ENCODE measurements at places on chromosomes 7 and 10.

DNA sequence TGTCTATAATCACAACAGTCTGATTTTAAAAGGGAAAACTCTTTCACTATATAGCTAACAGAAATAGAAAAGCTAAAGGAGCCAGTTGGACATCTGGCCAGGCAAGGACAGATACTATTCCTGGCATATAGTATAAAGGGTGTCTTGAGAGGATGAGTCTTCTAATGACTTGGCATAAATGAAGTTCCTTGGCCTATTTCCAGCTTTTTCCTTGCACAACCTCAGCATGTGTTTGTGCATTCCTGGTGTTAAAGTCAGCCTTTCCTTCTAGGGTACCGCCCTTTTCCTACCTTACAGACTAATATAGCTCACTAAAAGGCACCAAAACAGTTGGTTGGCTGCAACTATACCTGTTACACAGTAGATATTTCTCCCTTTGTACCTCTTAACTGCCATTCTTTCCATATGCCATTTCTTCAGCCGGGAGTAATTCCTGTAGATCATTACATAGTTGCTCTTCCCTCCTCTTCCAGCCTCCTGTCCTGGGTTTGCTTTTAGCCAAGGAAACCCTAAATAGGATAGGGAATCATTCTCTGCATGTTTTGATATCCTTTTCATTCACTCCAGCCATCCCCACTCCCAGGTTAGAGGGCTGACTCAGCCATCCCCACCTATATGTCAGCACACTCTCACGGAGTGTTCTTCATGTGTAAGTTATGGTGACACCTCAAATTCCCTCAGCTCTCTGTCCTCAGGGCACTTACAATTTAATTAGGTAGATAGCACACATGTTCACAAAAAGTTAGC, 102.1 kb upstream of the MDFIC start:
- no peak for DNase-seq

- no peak for DNase-seq
These were observed 223.3 kb upstream of the GPR26 start for GRCh38 chr10:123442901-123443300.

GRCh38 chr7:107946451-107946850, 55.5 kb downstream of the DLD start:
- DNase-seq: no peak

GRCh38 chr10:104811166-104811565, 170.1 kb downstream of the SORCS3 start:
- DNase-seq: no peak

- no peak for DNase-seq
These were observed 129.4 kb downstream of the AASS start for GRCh38 chr7:122014697-122015096.

GRCh38 chr10:24114556-24114955, 94.4 kb upstream of the KIAA1217 start:
- no peak for DNase-seq

- no peak for DNase-seq
These were observed 170.5 kb downstream of the SRPK2 start for GRCh38 chr7:105218215-105218614.

GRCh38 chr10:53536322-53536721, 763.7 kb upstream of the MBL2 start:
- no peak for DNase-seq

- DNase-seq: no peak
These were observed 38.2 kb downstream of the PROSER2 start for GRCh38 chr10:11861341-11861740.

DNA sequence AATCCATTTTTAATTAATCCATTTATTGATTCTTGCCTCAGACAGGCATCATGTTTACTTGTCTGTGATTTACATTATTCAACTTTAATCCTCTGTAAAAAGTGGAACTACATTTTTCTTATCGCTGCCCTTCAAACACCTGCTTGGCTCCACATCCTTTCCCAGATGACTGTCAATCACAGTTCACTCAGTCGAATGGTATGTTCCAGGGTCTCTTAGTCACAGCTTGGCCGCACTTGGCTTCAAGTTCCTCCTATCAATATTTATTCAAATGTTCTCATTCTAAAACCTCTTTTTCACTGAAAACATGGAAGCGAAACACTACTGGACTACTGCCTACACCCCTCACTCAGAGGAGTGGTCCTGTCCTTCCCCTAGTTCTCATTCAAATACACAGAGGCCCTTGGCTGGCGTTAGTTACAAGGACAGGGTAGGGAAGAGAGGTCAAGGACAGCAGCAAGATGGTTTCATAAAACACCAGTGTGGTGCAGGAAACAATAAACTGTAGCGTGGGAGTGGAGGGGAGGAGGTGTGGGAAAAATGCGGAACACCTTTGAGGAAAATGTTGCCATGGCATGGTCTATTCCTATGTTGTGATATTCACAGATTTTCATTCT, 143.2 kb downstream of the USP6NL start:
- no peak for DNase-seq

- DNase-seq: no peak
These were observed 56.0 kb downstream of the CPXM2 start for GRCh38 chr10:123835575-123835974.

- no peak for DNase-seq
These were observed 102.6 kb upstream of the TBX20 start for GRCh38 chr7:35356495-35356894.

- DNase-seq: no peak
These were observed 7.9 kb upstream of the ARPC1B start for GRCh38 chr7:99366646-99367045.

GRCh38 chr7:155191137-155191536, 106.5 kb upstream of the INSIG1 start:
- no peak for DNase-seq

GRCh38 chr10:69179089-69179742, 818 bp upstream of the SUPV3L1 start:
- peak; percentile 13 for DNase-seq

- no peak for DNase-seq
These were observed 102.7 kb downstream of the PDGFA start for GRCh38 chr7:416761-417624.

DNA sequence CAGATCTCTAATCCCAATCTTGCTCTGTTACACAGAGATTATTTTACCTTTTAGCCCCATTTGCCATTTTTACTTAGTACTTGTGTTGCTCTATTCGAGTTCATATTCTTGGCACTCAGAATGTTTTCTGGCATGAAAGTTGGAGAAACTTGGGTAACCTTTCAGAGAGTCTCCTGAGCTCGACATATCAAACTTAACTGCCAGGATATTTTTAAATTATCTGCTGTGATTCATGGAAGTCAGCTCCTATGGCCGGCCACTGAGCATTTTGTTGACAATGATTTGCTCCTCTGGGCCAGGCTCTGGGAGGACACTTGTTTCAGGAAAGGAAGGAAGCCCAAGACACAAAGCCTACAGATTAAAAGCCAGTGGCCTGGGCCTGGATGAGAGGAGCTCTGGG, 396.7 kb downstream of the TNS3 start:
- no peak for DNase-seq

DNA sequence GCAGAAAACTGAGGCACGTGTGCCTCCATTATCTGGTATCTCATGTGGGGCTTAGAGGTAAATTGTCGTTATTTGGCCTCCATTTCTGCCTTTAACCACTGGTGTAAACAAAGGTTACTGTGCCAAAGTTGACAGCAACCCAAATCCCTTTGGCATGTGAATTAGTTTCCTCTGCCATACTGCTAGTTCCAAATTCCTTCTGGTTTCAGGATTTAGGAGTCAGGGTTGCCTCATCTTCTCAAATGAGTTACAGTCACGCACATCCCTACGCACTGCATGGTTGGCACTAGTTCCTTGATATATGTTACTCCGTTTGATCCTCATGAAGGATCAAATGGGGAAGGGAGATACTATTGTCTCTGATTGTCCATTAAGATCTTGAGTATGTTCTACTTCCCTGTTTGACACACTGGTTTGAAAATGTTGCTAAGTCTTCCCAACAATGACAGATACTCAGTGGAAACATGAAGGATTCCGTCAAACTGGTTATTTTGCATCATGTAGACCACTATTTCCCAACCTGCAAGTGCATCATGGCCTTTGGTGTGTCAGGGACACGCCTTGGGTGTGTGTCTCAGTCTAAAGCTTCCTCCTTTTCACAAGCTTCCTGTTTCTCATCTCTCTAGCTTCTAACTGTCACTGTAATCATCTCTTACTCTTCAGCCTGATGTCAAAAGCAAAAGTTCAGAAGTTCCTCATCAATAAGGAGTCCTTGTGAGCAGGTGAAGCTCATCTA, at the start of gene LIPN:
Gene LIPN (plus strand): TSS at position 655 of the 736 bp plus-strand sequence. CDS start 1,386 bp downstream, outside the sequence.
- no peak for DNase-seq

- no peak for DNase-seq
These were observed 17.5 kb upstream of the JAKMIP3 start for GRCh38 chr10:132048294-132048667.

- DNase-seq: no peak
These were observed 115.8 kb downstream of the HTR7 start for GRCh38 chr10:90741926-90742565.

DNA sequence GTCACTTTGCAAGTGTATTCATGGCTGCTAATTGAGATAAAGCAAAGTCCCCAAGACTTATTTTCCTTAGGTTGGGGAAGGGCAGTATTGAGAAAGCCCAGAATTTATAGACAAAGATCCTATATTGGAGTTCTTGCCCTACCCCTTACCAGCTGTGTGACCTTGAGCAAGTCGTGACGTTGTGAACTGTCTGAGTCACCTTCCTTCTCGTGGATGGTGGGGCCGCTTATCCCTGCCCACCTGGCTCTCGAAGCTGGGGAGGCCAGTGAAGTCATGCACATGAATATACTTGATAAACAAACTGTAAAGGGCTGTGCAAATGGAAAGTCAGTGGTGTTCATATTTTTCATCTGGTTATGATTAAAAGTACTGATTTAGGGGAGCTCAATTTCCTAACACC, 127.4 kb downstream of the TACC2 start:
- DNase-seq: no peak

DNA sequence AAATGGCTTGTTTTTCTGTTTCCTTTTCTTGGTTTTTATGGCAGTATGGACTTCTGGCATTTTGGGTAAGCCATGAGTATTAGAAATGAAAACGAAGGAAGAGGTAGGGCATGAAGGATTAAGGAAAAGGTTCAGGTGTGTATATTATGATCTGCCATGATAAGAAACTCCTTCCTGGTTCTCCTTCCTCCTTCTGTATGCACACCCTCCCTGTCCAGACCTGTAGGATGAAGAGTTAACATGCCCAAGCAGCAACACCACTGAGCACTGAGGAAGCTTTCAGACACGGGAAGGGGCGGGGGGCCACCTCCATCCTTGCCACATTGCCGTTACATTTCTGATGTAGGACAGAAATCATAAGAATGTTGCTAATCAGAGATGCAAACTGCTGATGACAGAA, 361.0 kb upstream of the ZMIZ1 start:
- no peak for DNase-seq

GRCh38 chr10:75399461-75400162, 2.0 kb downstream of the ZNF503 start:
- no peak for DNase-seq

DNA sequence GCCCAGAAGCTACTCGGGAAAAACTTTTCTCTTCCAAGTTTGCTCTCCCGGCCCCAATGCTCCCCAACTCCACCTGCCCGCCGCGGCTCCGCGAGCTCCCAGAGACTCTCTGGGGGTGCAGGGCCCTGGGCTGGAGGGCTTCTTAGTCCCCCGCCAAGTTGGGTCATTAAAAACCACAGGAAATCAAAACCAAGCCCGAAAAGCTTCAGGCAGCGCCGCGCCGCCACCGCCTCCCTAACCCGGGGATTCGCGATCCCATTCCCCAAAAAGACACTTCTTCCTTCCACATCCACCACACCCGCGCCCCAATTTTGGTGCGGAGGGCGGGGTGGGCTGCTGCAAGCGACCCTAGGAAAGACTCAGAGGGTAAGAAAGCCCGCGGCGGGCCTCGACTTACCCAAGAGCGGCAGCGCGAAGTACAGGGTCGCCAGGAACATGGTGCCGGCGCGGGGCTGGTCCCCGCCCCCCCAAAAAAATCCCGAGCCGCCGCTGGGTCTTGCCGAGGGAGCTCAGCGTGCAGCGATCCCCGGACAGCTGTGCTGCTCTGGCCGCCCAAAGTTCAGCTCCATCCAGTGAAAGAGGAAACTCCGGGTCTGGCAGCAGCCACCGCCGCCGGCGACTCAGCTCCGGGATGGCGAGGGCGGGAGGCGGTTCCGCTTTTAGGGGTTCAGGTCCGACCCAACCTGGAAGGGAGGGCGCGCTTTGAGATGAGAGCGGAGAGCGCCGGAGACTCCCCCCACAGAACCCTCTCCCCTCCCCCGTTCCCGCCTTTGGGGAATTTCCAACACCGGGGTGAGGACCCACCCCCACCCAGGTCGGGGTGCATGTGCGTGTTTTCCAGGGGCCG, 1.2 kb downstream of the GFRA1 start:
- no peak for DNase-seq

- no peak for DNase-seq
These were observed 30.3 kb upstream of the KBTBD2 start for GRCh38 chr7:32921896-32922295.

- DNase-seq: no peak
These were observed 52.4 kb upstream of the ITGB1 start for GRCh38 chr10:33010132-33011037.

Data from stimulated activated CD8-positive, alpha-beta memory T cell treated with anti-CD3 and anti-CD28 coated beads, Interleukin-7, amount 100 ng/mL, for 1 hour (primary cell).